Stimulated activated CD4-positive, alpha-beta T cell treated with anti-CD3 and anti-CD28 coated beads, Interleukin-4, amount 100 ng/mL, for 1 hour (primary cell): ENCODE measurements at places on chromosomes 7 and 10.

DNA sequence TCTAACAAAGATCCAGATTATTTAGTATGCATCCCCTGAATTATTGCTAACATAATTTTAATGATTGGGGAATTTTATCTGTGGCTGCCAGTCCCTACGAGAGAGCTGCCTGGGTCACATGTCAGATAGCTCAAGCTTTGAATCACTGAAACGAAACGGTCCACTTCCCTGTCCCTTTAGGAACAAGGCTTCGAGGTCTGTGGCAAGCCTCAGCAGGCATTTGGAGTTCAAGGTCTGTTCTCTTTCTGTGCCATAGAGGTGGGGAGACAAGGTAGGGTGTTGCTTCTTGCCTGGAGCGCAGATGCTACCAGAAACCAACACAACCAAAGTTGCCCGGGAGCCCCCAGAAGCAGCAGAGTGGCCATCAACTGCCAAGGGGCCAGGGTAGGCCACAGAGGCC, 13.9 kb upstream of the SH2D4B start:
- DNase-seq = no peak

- no peak for DNase-seq
Observed at GRCh38 chr10:3484306-3485056, 300.5 kb downstream of the KLF6 start.

DNA sequence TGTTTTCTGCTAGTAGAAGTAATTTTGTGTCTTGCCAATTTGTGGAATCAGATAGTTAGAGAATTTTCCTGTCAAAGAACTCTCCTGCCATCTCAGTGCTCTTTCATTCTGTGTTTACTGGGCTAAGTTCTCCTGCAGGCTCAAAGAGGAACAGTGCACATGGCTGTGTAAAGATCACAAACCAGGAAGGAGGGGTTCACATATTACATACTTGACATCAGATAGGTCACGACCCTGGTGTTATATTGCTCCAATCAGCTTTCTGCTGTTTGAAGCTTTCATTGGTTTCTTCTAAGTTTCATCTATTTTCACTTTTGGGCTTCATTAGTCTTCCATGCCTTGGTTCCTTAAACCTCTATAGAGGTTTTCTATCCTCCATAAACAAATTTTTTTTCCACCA, 13.5 kb upstream of the ELMO1 start:
- no peak for DNase-seq

- no peak for DNase-seq
Observed at GRCh38 chr7:39838326-39838725, 111.7 kb upstream of the CDK13 start.

DNA sequence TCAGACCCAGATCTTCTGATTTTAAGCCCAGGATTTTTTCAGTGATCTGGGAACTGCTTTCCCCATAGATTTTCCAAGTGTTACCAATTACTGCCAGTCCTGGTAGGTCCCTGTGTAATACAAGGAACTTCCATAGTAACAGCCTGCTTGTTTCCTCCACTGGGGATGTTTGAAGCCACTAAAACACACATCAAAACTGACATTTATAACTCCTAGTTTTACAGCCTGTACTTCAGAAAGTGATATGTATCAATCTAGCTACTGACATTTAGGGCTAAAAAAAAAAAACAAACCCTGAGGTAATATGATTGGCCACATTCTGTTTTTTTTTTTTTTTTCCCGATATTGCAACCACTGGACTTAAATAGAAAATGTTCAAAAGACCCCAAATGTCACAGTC, 166.9 kb upstream of the SP4 start:
- no peak for DNase-seq

GRCh38 chr10:101263150-101263752, 34.0 kb upstream of the LBX1 start:
- DNase-seq = no peak

DNA sequence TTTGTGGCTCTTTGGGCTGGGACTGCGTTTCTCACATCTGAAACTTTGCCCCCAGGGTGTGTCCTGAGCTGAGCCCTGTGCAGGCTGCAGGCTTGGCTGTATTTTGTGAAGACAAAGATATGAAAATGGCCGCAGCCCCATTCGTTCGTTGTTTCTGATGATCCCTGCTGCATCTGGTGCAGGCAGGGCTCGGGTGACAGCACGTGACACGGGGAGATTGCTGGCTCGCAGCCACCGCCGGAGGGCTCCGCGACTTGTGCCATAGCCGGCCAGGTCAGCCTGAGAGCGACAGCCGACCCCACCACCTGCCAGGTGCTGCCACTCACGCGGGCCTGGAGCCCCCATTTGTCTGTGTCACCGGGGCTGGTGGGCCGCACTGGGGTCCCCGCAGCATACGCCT, 81.3 kb downstream of the ZRANB1 start:
- no peak for DNase-seq

GRCh38 chr7:6167587-6168476, 104.6 kb downstream of the CYTH3 start:
- no peak for DNase-seq

DNA sequence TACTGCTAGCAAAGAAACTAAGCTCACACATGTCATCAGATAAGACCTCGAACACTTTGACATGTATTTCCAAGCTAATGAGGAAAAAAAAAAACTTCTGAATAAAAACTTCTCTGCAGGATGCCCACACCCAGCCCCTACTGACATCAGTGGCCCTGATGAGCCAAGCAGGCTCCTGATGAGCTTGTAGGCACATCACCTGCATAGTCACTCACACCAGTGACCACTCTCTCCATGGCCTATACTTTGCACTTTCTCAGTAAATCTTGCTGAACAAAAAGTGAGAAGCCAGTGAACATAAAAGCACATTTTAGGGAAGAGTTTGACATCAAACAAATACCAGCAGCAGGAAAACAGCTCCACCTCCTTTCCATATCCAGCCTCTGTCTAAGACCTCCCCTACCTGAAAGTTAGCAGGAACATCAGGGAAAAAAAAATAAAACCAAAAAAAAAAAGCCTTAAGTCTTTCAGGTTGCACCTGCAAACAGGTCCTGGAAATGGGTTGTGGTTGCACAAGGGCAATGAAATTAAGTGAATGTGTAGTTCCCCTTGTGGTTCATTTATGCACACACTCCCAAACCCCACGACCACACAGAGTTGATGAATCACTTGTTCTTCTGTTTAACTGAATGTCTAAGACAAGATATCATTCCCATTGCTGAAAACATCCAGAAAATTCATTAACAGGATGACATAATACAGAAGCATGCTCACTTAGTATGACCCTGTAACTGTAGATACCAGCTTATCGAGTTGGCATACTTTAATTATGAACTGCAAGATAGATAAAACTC, 205.2 kb upstream of the PDE1C start:
- no peak for DNase-seq

- no peak for DNase-seq
Observed at GRCh38 chr10:106816318-106817085, 348.0 kb downstream of the SORCS1 start.

DNA sequence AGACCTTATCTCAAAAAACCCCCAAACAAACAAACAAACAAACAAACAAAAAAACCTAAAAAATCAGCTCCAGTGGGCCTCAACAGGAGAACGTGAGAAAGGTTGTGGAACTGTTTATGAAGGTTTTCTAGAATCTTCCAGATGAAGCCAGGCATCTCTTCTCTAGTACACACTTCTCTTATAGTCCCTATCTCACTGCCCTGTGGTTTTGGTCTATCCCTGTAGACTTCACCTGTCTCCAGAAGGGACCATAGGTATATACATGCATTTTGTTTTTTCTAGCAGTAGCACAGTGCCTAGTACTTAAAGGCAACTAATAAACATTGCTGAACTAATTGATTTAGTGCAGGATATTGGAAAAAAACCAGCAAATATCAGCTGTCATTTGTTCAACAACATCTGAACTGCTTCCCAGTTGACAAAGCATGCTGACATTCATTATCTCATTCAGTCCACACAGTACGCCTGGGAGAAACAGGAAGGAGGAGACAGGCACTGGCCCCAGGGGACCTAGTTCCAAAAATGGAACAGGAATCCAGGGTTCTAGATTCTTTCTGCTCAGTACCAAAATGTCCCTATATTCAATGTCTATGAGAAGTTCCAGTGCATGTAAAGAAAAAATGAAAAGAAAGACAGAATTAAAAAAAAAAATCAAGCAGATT, 59.8 kb downstream of the C10orf67 start:
- DNase-seq = no peak

- no peak for DNase-seq
Observed at GRCh38 chr10:71259815-71260501, 47.6 kb downstream of the UNC5B start.

DNA sequence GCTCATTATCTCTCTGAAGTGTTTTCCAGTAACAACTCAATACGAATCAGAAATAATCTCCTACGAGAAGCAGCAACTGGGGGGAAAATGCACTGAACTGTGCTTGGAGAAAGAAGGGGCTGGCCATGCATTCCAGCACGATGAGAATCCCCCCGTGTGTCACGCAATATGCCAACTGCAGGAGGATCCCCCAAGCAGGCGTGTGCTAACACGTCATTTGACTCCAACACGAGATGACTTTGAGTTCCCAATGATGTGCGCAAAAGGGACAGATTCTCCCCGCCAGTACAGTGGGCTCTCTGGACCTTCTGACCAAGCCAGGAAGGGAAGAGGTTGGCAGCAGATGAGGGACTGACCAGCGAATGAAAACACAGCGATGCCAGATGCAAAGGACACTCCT, 105.5 kb downstream of the KCNMA1 start:
- DNase-seq = no peak

GRCh38 chr7:134613623-134614347, 32.9 kb upstream of the BPGM start:
- DNase-seq = no peak

DNA sequence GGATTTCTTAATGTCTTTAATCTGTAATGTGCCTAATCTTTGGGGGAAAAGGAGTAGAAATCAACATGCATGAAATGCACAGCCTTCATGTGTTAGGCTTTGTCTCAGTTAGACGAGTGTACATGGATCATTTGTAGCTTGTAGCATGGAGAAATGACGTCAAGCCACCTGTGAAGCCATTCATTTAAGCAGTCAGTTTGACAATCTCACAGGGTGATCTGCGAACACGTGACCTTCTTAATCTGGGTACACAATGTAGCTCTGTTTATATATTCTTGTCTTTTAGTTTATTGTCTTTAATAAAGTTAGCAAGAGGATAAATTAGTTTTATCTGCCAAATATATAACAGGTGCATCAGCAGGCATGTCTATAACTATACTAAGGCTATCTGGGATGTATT, 351.9 kb upstream of the LRGUK start:
- no peak for DNase-seq

DNA sequence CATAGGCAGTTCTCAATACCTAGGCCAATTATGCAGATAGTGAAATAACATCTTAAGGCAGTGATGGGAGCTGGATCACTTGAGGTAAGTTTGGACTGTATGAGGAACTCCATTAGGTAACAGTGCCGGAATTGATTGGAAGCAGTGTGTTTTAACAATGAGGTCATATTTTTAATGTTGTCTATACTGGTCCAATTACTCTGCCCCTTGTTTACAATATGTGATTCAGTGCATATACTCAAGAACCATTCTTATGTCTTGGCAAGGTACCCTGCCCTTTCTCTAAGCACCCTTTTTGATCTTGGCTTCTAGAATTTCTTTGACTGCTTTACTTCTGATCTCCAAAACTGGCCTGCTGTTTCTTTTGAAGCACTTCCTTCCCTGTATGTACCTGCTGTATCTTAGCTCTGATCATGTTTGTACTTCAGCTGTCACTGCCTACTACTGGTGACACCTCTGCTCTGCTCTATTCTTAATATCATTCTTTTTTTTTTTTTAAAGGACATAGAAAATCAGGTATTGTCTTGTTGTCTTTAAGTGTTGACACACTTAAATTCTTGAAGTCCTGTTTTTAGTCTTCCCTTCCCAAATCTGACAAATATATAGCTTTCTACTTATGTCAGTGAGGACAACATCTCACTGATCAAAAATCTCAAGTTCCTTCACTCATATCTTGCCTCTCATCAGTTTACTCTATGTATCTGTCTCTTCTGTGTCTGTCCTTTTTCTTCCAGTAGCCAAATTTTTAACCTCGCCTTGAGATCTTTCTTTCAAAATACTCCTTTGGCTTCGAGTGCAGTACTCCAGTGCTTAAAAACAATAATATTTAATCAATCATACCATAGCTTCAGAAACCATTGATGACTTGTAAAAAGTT, 46.4 kb upstream of the RPA3 start:
- DNase-seq = no peak
